ENCODE measurements at places on chromosomes 3 and 15. TPM values are rescaled to one million over a fixed set of nuclear protein-coding genes. Genes with fewer than 3 reads are reported as not detected.

The GOLGA6D gene
- not detected for total RNA-seq

The PRRT3 gene
- 8.2 TPM for total RNA-seq

DNA sequence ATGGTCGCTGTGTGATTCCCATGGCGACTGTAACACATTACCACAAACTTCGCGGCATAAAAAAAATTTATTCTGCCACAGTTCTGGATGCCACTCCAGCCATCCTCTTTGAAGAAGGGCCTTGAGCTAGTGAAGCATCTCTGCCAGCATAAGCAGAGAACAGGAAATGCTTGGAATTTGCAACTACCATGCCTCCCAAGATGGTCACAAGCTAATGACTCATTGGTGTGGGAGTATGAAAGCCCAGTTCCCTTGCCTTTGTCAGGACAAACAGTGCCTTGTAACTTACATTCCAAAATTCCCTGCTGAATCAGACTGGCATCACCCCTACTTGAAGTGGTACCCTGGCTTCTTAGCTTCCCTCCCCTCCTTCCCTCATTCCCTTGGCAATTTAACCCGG is 129.7 kb downstream of the PROS1 start:
- no peak overlapping the region for H3K27ac ChIP-seq
- H3K36me3 ChIP-seq: no peaks in the 10 kb centered on the region
- no peaks in the 10 kb centered on the region for H3K4me1 ChIP-seq
- no peak for DNase-seq

DNA sequence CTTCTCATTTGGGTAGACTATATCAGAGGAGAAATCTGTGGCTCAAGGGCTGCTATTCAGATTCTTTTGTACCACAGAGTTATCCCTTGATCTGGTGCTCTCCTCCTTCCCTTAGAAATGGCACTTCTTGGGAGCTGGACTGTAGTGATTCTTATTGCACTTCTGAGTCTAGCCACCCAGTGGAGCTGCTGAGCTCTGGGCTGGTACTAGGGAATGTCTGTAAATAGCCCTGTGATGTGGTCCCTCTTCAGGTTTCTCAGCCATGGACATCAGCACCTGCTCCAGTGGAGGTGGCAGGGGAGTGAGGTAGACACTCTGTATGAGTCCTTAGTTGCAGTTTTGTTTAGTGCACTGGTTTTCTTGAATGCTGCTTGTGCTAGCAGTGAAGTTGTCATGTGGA is 1292.6 kb downstream of the SI start:
- no peak overlapping the region for H3K4me3 ChIP-seq
- no peak for DNase-seq
- H3K4me1 ChIP-seq: no peaks in the 10 kb centered on the region
- H3K27me3 ChIP-seq: no peaks in the 10 kb centered on the region
- no peak overlapping the region for H3K27ac ChIP-seq
- no peaks in the 10 kb centered on the region for H3K36me3 ChIP-seq

- no peak overlapping the region for H3K27ac ChIP-seq
- H3K4me3 ChIP-seq: no peak overlapping the region
- peaks cover 59% of the 10 kb centered on the region for H3K4me1 ChIP-seq
- DNase-seq: no peak
Observed at GRCh38 chr15:78440375-78441373, 2.7 kb downstream of the IREB2 start.

The SLC22A13 gene
- total RNA-seq: 0.67 TPM

- DNase-seq: no peak
- H3K27ac ChIP-seq: no peak overlapping the region
- H3K27me3 ChIP-seq: no peaks in the 10 kb centered on the region
- H3K4me1 ChIP-seq: no peaks in the 10 kb centered on the region
- no peaks in the 10 kb centered on the region for H3K36me3 ChIP-seq
- no peak overlapping the region for H3K4me3 ChIP-seq
Observed at GRCh38 chr15:93826293-93826692, 405.1 kb upstream of the MCTP2 start.

DNA sequence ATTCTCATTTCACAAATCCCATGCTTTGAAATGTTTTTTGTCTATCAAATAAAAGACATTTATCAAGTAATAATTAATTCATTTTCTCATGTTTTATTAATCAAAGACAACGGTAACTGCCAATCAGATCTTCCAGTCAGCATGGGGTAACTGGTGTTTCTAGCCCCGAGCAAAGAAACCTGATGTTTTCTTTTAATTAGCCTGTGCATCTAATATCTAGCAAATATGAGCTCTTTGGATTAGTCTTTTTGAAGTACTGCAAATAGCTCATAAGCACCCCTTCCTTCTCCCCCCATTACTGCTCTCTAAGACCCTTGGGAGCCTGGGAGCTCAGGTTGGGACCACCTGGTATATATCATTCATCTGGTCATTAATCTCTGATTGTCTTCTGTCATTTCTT is 43.1 kb upstream of the SRGAP3 start:
- no peaks in the 10 kb centered on the region for H3K27me3 ChIP-seq
- H3K4me1 ChIP-seq: no peaks in the 10 kb centered on the region
- H3K27ac ChIP-seq: no peak overlapping the region
- H3K4me3 ChIP-seq: no peak overlapping the region
- no peak for DNase-seq

The HEXA gene
- total RNA-seq: 84.4 TPM

DNA sequence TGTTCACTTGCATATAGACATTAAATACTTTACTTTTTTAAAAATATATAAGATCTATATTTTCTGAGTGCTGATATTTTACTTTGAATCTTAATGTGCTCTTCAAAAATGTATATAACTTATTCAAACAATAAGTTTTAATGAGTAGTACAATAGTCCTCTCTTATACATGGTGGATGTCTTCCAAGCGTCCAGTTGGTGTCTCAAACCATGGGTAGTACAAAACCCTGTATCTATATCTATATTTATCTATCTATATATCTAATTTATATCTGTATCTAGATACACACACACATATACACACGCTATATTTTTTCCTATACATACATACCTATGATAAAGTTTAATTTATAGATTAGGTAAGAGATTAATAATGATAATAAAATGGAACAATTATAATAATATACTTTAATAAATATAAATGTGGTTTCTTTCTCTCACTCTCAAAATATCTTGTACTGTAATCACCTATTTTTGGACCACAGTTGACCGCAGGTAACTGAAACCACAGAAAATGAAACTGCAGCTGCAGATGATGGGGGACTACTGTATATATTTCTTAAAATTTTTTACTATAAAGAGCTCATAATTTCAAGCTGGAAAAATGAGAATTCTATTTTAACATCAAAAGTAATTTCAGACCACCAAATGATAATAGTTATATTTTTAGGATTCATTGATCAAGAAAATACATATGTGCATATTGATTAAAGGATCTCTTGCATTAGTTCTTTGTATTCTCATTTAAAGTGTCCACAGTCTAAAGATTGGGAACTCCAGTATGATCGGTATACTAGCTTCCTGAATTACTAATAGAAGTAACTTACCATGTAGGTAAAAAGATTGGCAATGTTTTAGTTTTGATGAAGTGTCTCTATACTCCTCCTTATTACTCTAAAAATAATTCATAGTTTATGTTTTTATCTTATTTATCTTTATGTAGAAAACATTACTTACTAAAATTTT is 215.1 kb upstream of the MLF1 start:
- H3K36me3 ChIP-seq: no peaks in the 10 kb centered on the region
- H3K27ac ChIP-seq: no peak overlapping the region
- DNase-seq: no peak
- H3K4me1 ChIP-seq: no peaks in the 10 kb centered on the region
- no peak overlapping the region for H3K4me3 ChIP-seq

The RCN2 gene
- 30.2 TPM for total RNA-seq

DNA sequence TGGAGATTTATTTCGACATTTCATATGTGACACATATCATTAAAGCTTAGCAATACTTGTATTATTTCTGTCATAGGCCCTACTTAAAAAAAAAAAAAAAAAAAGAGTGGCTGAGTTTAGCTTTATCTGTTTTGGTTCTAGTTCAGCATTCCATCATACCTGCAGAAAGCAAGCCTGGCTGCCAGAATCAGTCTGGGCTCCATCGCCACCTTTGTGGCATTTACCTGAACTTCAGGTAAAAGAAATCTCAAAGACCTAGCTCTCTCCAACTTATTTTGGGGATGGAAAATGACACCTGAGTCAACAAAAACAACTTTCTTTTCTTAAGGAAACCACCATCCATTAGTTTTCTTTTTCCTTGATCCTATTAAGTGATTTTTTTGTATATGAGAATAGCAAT is 82.1 kb downstream of the NEK10 start:
- DNase-seq: no peak
- H3K4me3 ChIP-seq: no peak overlapping the region

DNA sequence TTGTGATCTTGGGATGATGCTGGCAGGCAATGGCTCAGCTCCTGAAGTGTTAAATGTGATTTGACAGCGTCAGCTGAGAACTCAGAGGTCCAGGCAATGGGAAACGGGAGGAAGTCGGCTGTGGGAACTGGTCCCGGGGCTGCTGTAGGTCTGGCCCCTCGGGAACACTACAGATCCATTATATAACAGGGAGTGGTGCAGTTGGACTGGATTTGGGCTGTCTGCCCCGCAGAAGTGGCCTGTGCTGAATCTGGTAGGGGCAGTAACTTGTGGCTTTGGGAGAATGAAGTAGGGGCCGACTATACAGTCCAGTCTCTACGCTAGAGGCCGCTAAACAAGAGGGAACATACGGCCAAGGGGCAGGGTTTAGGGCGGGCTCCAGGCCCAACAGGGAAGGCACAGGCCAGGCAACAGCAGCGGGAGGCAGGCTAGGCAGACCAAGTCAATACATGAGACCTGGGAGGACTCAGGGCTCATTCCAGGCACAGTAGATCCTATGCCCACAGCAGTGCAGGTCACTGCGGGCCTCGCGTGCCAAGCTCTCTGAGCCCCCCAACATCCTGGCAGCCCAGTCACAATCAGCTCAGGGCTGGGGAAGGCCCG is 20.3 kb upstream of the IL16 start:
- no peaks in the 10 kb centered on the region for H3K27me3 ChIP-seq
- no peak for DNase-seq
- H3K4me1 ChIP-seq: no peaks in the 10 kb centered on the region
- H3K36me3 ChIP-seq: no peaks in the 10 kb centered on the region
- H3K27ac ChIP-seq: no peak overlapping the region

DNA sequence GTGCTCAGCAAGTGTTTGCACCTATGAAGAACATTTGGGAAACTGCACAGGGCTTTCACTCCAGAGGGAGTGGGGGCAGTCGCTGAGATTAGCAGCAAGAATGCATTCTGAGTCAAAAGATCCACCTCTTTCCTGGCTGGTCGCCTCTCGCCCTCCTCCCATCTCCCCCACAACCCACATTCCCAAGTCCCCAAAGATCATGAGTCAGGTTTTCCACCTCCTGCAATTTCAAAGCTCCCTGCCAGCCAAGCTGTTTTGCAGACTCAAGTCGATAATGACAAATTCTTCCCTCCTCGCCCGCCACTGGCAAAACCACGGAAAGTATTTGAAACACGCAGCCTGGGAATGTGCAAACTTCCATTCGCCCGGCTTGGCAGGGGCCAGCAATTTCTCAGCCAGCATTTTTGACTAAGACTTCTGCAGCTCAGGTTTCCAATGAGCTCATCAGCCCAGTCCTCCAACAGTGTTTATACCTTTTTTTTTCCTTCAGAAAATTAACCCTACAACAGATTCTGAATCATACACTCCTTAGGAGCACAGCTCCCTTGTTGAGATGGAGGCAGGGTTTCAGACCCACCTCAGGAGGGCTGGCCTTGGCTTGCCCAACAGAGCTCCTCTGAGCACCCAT is 181.4 kb downstream of the SMAD6 start:
- no peaks in the 10 kb centered on the region for H3K36me3 ChIP-seq
- peaks cover 3% of the 10 kb centered on the region for H3K27me3 ChIP-seq
- DNase-seq: no peak
- no peak overlapping the region for H3K4me3 ChIP-seq
- H3K27ac ChIP-seq: no peak overlapping the region
- H3K4me1 ChIP-seq: no peaks in the 10 kb centered on the region

The ZIC1 gene
- not detected for total RNA-seq

GRCh38 chr3:76912841-76913383 is 127.0 kb upstream of the ROBO2 start:
- no peak overlapping the region for H3K27ac ChIP-seq
- no peak for DNase-seq
- no peaks in the 10 kb centered on the region for H3K4me1 ChIP-seq

- H3K4me1 ChIP-seq: no peaks in the 10 kb centered on the region
- no peak for DNase-seq
- H3K27ac ChIP-seq: no peak overlapping the region
- H3K4me3 ChIP-seq: no peak overlapping the region
- H3K36me3 ChIP-seq: no peaks in the 10 kb centered on the region
Observed at GRCh38 chr3:123758081-123758564, 126.0 kb downstream of the MYLK start.

DNA sequence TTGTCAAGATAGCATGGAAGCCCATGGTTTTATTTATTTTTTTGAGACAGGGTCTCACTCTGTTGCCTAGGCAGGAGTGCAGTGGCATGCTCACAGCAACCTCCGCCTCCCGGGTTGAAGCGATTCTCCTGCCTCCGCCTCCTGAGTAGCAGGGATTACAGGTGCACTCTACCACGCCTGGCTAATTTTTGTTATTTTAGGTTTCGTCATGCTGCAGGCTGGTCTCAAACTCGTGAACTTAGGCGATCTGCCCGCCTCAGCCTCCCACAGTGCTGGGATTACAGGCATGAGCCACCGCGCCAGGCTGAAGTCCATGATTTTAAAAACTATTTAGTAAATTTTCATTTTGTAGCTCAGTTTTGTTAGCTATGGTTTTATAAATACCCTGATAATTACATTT is 2.7 kb upstream of the ACTR8 start:
- no peak for DNase-seq
- H3K27me3 ChIP-seq: no peaks in the 10 kb centered on the region
- H3K4me3 ChIP-seq: no peak overlapping the region
- no peak overlapping the region for H3K27ac ChIP-seq
- H3K36me3 ChIP-seq: peaks cover 12% of the 10 kb centered on the region

GRCh38 chr15:60935130-60935529 is 294.0 kb downstream of the RORA start:
- no peak overlapping the region for H3K27ac ChIP-seq

The HRG gene
- not detected for total RNA-seq

DNA sequence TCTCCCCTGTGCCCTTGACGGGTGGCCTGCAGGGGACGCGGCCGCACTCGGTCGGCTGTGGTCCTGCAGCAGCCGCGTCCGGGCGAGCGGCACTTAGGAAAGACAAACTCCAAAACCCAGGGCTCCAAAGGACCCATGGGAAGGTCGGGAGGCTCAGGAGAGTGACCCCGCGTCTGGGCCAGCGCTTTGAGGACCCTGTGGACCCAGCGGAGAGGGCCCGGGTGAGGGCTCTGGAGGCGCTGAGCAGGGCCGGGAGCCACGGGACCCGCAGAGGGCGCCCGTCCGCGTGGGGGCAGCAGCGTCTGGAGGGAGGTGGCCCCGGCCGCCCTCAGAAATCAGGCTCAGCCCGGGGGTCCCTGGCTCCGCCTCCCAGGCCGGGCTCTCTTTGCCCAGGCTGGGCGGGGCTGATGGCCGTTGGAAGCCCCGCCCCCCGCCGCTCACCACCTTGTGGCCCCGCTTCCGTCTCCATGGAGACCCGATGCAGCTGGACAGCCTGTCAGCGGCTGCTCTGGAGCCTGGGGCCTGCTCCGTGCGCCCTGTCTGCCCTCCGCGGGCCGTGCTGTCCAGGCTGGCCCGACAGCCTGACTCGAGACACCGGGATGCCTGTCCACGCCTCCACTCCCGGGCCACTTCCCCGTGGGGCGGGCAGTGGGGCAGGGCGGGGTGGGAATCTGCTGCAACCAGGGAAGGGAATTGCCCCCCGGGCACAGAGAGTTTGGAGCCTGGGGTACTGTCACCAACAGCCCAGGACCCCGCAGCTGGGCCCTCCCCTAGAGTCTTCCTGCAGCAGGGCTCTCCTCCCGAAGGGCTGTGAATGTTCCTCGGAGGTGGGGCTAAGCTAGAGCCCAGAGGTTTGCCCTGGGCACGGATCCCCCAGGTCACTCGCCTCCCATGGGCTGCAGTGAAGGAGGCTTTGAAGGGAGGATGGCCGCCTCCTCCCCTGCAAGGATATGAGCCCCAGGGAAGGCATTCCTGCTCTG is 34.8 kb upstream of the RPL32 start:
- no peak for DNase-seq
- no peak overlapping the region for H3K4me3 ChIP-seq
- no peaks in the 10 kb centered on the region for H3K36me3 ChIP-seq

All from CD4-positive, alpha-beta memory T cell (primary cell).